ENCODE measurements at places on chromosomes 3 and 15. TPM values are rescaled to one million over a fixed set of nuclear protein-coding genes. Genes with fewer than 3 reads are reported as not detected.

BCL2A1 gene
- polyA plus RNA-seq, result 36.0 TPM

ZNF660 gene
- 1.3 TPM for polyA plus RNA-seq

TPRG1 gene
- polyA plus RNA-seq, result 0.91 TPM

EFCC1 gene
- 4.5 TPM for polyA plus RNA-seq

GXYLT2 gene
- polyA plus RNA-seq, result 17.5 TPM

KIF15 gene
- 0.67 TPM for polyA plus RNA-seq

ETV5 gene
- polyA plus RNA-seq, result 3.4 TPM

SEMA6D gene
- polyA plus RNA-seq, result 1.7 TPM

ITPKA gene
- polyA plus RNA-seq, result 2.3 TPM

NAALADL2 gene
- 0.91 TPM for polyA plus RNA-seq

LRTM1 gene
- polyA plus RNA-seq, result not detected

LIPH gene
- polyA plus RNA-seq, result 1.7 TPM

MINAR1 gene
- 0.07 TPM for polyA plus RNA-seq

CTXN2 gene
- not detected for polyA plus RNA-seq

RASGRF1 gene
- 0.13 TPM for polyA plus RNA-seq

CCRL2 gene
- polyA plus RNA-seq, result 0.67 TPM

TMCO5A gene
- not detected for polyA plus RNA-seq

SPRED1 gene
- 1.5 TPM for polyA plus RNA-seq

All from adipose tissue (tissue), 3 donors.